ENCODE measurements at places on chromosomes 7 and 10.

- DNase-seq = peak; percentile 15
Observed at GRCh38 chr7:142176901-142177300, 65.4 kb downstream of the MGAM2 start.

- no peak for DNase-seq
Observed at GRCh38 chr7:103879928-103880600, 109.4 kb downstream of the RELN start.

GRCh38 chr10:123930340-123931001, 38.9 kb upstream of the CPXM2 start:
- peak; percentile 39 for DNase-seq

- DNase-seq = peak; percentile 8
Observed at GRCh38 chr7:4849390-4849789, 12.4 kb downstream of the PAPOLB start.

- DNase-seq = peak; percentile 41
Observed at GRCh38 chr7:101169838-101170551, 4.6 kb upstream of the VGF start.

GRCh38 chr7:32218741-32219288, 148.6 kb upstream of the PDE1C start:
- DNase-seq = no peak

DNA sequence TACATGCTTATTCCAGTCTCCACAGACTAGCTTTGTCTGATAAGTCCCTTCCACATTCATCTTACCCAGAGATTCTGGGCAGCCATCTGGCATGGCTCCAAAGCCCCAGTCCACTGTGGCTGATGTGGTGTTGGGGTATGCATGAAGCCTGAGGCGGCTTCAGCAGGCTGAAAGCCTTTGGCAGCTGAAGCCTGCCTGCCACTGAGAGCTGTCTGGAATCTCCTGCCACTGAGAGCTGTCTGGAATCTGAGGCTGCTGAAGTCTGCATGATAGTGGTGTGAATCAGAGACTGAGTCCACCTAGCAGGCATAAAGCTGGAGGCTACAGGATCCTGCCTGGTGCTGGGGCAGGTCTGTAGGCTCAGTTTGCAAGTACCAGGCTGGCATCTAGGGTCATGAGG, 87.1 kb downstream of the DYNC1I1 start:
- peak; percentile 25 for DNase-seq

DNA sequence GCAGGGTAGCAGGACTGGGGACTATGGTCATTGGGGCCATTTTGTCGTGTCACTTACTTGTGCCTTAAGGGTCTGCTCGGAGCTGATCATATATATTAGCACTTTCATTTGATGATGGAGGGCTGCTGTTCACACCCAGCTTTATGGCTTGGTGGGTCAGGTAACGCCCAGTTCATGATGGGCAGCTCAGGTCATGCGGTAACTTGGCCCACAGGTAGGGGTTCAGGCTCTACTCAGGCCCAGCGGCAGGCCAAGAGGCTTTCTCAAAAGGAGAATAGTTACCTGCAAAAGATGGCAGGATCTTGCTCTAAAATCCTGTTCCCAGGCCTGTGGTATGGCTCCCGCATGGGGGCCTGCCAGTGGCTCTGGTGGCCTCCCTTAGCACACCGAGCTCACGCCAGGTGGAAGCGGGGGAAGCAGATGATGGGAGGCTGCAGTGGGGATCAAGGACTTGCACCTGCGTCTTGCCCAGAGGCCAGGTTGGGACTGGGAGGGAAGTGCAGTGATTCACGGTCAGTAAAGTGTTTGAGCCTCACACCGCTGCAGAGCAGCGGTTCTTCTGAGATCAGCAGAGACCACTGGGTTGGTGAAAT, 109.5 kb downstream of the ADCY1 start:
- no peak for DNase-seq

DNA sequence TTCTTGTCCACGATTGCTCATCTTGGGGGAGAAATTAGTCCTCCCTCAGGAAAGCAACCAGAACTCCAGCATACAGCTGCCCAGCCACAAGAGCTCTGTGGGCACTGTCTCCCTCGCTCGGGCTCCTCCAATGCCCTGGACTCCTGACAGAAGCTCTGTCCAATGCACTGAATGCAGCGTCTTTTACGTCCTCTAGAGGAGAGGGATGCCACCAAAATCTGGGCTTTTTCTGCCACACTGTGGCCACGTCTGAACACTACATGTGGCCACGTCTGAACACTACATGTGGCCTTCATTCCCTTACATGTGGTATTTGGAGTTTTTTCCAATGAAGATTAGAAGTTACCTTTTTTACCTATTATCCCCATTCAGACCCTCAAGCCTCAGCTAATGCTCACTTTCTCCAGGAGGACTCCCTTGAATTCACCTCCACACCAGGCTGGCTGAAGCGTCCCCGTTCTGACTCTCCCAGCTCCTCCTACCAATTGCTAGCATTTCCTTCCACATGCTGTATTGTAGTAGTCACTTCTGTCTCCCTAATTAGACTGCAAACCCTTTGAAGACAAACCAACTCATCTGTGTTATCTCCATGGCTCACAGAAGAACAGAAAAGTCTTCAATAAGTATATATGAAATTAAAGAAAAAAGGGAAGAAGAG, 134.3 kb upstream of the PDE1C start:
- DNase-seq = peak; percentile 65

GRCh38 chr7:47049234-47049774, 532.6 kb downstream of the TNS3 start:
- no peak for DNase-seq
